ENCODE measurements at places on chromosomes 6 and 20. TPM values are rescaled to one million over a fixed set of nuclear protein-coding genes. Genes with fewer than 3 reads are reported as not detected.

GRCh38 chr6:15399641-15400470 is 154.0 kb downstream of the JARID2 start:
- DNase-seq = peak; percentile 90

ZHX3 gene
- 25.5 TPM for polyA plus RNA-seq

DYNLT1 gene
- 151 TPM for polyA plus RNA-seq

DNA sequence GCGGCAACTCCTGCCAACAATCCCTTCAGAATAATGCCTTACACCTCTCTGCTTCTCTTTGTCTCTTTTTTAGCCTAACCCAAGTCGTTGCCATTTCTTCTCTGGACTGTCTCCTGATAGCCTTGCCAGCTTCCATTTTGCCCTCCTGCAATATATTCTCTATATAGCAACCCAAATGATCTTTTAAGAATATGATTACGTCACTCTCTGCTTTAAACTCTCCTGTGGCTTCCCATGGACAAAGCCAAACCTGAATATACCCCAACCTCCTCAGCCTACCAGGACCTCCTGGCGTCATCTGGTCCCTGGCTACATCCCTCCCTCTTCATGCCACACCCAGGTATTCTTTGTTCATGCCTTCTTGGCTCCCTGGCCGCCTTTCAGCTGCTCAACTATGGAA is 126.5 kb upstream of the KCNK16 start:
- no peak for DNase-seq

EPM2A gene
- 15.8 TPM for polyA plus RNA-seq

GRCh38 chr6:6851059-6851948 is 256.5 kb upstream of the RREB1 start:
- no peak for DNase-seq

GRCh38 chr6:128097009-128097408 is 196.2 kb upstream of the THEMIS start:
- no peak for DNase-seq
